ENCODE measurements at places on chromosomes 7 and 10.

- DNase-seq = no peak
Measured at GRCh38 chr7:150374472-150374871, 4.7 kb upstream of the ZNF775 start.

- DNase-seq = no peak
Measured at GRCh38 chr10:2948127-2948854, 119.1 kb upstream of the PFKP start.

DNA sequence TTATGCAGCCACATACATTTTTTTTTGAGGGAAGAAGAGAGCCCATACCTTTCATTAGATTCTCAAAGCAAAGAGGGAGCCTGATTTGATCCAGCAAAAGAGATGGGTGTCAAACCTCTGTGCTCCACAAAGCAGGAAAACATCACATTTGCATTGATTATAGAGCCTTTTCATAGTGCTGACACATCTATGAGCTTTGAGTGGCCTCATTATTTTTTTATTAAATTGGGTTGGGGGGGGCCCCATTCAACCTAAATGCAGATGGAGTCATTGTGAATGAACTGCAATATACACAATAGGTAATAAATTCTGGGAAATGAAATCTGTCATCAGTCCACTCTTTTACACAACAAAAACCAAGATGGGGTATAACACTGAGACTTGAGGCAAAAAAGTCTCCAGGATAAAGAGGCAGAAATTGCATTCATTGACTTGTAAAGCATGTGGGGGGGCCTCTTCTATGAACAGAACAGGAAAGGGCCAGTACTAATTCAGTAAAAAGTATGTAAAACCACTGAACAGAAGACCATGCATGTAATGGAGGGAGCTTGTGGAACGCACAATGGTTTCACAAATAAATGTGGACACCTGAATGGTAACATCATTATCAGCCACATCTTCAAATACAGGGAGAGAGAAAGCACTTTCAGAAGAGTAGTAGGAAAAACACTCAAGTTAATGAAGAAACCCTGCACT, 17.7 kb upstream of the ASB4 start:
- DNase-seq = no peak

DNA sequence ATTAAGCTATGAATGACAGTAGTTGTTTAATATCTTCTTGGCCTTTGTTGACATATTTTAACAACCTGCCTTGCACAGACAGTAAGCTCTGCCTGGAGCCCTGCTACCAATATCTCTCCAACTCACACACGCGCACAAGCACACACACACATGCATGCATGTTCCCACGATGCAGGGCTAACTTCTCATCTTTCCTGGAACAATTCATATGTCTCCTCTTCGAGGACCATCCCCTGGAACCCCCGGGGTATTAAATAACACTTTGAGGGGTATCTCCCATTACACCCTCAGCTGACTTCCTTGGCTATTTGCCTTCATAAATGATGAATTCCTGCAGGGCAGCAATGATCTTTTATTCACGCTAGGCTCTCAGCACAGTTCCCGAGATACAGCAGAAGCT, 258.0 kb downstream of the TRIL start:
- DNase-seq = no peak

DNA sequence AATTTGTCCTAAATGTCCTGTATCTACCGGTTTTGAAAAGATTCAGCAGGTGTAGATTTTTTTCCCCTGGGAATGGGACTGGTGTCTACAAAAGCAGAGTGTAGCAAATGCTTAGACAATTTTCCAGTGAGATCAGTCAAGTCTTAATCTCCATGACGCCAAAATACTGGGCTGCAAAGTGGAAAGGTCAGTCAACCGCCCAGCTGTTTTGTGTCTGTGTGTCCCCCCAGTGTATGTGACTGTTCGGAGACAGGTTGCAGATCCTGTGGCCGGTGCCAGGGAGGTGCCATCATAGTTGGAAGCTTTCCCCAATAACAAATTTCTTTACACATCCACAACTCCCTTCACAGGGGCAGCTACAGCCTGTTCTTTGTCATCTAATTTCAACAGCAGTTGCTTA, 263.8 kb downstream of the ARHGAP12 start:
- DNase-seq = no peak

DNA sequence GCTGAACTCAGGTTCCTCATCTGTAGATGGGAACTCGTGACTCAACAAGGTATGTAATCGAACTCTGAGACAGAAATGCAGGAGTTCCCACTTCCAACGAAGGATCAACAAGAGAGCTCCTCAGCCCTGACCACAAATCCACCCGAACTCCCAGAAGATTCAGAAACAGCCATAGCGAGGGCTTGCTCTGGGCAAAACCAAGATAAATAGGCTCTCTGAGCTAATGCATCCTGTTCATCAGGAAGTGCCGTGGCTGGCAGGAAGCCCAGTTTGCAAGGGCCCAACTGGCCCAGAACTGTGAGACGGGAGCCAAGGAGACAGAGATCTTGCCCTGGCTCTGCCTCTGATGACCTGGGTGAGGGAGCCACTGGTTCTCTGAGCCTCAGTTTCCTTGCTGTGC, 141.7 kb upstream of the PFKP start:
- DNase-seq = peak; percentile 90

- no peak for DNase-seq
Measured at GRCh38 chr10:34216348-34216945, 598.6 kb downstream of the PARD3 start.
